NCI-H510A treated with DMSO at 0.1 percent for 48 hours (cell line): ENCODE measurements at places on chromosomes 11 and 22.
A peak's percentile ranks its signal among the peaks of the same experiment; 100 is the strongest.

- no peak for DNase-seq
These were observed 45.3 kb downstream of the CHRDL2 start for GRCh38 chr11:74685905-74686304.

DNA sequence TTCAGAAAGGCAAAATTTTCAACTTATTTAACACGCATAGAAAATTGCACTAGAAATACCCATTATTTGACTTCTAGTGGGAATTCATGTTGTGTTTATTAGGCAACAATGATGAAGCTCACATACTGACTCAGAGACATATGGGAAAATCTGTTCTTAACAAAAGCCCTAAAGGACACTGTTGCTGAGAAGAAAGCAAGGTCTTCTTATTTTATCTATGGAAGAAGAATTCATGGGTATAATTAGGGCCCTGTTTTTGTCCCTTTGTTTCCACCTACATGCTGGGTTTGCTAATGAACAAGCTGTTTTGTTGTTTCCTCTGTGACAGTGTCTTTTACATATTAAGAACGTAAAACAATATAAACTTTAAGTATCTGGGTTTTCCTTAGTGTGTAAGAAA, 606.7 kb upstream of the ARHGAP42 start:
- DNase-seq = no peak

DNA sequence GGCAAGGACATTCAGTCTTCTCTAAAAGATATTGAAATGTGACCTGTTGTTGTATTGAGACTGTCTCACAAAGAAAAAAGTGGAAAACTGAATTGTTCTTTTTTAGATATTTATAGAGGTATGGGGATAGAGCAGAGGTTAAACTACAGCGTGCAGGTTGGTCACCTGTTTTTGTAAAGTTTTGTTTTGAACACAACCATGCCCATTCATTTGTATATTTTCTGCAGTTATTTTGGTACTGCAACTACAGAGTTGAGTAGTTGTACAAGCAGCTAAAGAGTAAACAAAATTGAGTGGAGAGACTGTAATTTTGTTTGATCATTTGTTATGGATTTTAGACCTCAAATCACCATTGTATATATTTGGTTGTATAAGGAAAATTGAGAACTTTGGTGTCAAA, 11.3 kb downstream of the EED start:
- no peak for DNase-seq

DNA sequence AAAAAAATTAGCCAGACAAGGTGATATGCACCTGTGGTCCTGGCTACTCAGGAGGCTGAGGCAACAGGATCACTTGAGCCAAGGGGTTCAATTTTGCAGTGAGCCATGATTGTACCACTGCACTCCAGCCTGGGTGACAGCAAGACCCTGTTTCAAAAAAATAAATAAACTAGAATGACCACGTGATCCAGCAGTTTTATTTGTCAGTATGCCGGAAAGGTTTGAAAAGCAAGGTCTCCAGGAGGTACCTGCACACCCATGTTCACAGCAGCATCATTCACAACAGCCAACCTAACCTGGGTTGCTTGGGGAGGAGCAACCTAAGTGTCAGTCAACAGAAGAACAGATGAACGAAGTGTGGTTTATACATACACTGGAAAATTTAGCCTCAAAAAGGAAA, 78.7 kb upstream of the SEPTIN5 start:
- DNase-seq = no peak

DNA sequence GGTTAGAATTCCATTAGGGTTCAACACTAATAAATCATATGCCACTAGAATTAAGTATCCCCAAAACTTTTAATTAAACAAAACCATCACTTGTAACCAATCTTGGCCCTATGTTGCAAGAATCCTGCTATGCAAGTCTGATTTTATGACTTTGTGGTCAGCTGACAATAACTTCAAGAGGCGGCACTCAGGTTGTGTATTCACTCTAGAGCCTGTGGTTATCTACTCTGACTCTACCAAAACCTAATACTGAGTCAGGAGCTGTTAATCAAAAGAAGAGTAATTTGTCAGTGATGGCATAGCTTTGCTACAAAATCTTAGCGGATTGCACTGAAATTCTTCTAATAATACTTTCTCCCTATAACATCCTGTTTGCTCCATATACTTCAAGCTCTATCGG, 253.7 kb downstream of the AASDHPPT start:
- no peak for DNase-seq

- no peak for DNase-seq
These were observed 241.2 kb downstream of the CASP12 start for GRCh38 chr11:104657083-104657482.

DNA sequence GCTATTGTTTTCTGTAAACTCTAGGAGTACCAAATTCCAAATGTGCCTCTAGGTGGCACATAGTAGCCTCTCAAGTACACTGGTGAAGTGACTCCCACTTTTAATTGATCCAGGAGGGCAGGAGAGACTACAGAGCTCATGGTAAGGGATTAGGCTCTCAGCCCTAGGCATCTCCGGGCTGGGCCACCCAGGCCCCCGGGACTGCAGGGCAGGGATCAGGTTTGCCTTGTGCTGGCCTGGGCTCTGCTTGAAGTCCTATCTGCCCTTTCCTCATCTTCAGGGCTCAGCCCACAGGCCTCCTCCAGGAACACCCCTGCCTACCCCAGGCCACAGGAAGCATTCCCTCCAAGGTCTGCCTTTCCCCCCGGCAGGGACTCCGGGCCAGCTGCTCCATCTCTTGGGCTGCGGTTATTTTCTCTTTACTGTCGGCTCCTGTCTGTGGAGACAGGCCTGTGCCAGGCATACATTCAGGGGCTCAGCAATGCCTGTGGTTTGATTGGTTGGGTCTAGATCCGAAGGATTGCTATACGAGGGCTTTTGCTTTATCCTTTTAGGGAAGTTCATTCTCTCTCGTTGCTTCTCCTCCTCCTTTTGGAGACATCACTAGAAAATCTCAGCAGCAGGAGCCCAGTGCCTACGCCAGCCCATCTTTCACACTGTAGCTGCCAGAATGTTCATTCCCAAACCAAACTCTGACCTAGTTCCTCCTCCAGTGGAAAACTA, 32.8 kb downstream of the PARVA start:
- peak; percentile 5 for DNase-seq

DNA sequence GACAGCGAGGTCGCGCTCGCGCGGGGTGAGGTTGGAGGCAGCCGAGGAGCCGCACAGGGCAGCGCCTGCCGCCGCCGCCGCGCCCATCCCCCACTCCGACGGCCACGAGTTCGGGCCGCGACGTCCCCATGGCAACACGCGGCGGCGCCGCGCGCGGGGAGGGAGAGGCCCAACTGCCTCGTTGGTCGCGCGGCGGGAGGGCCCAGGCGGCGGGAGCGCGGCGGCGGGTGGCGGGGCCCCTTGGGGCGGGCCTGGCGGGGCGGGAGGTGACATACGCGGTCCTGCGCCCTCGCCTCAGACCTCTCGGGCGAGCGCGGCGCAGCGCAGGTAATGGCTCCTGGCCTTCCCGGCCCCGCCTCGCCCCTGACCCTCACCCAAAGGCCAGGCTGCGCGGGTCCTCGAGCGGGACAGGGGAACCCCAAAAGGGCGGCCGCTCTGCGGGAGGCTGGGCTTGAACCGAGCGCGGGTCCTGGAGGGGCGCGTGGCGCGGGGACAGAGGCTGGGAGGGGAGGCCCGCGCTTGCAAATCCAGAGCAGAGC, at the start of gene DEUP1:
DEUP1 (plus strand) TSS at position 297 of the 539 bp plus-strand sequence. CDS start 1,518 bp downstream, outside the sequence.
- DNase-seq = peak; percentile 66

GRCh38 chr22:45769569-45770210, 98.1 kb downstream of the ATXN10 start:
- DNase-seq = no peak

GRCh38 chr11:117830674-117831351, 6.3 kb upstream of the FXYD2 start:
- DNase-seq = no peak

DNA sequence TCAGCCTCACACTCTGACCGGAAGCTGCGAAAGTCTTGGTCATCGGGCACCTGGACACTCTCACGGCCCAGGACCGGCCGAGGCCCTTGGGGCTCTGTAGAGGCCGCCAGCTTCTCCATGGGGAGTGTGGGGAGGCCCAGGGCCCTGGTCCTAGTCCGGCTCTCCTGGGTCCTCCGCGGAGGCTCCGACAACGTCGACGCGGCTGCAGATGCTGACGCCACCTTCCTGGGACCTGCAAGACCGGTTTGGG, 12.9 kb downstream of the STARD10 start:
- peak; percentile 26 for DNase-seq

DNA sequence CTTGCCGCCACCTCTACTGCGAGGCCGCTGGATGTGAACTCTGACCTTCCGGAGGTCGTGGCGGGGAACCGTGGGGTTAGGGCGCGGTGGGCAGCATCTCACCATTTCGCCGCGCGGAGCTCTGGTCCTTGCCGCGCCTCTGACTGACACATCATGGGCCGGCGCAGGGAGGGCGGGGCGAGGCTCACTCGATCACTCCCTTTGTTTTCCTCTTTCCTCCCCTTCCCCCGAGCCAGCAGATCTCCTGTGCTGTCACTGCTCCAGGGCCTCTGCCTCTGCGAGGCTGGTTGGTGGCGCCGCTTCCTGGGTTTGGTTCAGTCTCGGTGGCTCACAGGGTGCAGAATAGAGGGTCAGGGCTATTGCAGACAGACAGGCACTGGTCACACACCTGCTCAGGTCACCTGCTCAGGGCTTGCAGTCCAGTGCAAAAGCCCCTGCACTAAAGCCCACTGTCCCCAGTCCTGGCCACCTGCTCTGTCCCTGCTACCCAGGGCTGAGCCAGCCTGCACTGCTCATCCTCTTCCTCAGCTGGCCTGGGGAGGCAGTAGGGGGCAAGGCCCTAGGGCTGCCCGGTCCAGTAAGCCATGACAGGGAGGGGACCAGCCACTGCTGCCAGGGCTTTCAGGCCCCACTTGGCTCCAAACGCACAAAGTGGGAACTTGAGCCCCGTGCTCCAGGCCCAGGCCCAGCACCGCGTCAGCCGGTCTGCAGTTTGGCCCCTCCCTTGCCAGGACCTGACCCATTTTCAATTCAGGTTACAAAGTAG, 36.2 kb downstream of the PISD start:
- peak; percentile 29 for DNase-seq

- DNase-seq = no peak
These were observed 45.5 kb upstream of the CRYBB3 start for GRCh38 chr22:25153961-25154666.

- DNase-seq = no peak
These were observed 14.4 kb upstream of the TBC1D10A start for GRCh38 chr22:30340911-30341685.

- no peak for DNase-seq
These were observed 227.6 kb upstream of the PITPNB start for GRCh38 chr22:28146401-28147314.

DNA sequence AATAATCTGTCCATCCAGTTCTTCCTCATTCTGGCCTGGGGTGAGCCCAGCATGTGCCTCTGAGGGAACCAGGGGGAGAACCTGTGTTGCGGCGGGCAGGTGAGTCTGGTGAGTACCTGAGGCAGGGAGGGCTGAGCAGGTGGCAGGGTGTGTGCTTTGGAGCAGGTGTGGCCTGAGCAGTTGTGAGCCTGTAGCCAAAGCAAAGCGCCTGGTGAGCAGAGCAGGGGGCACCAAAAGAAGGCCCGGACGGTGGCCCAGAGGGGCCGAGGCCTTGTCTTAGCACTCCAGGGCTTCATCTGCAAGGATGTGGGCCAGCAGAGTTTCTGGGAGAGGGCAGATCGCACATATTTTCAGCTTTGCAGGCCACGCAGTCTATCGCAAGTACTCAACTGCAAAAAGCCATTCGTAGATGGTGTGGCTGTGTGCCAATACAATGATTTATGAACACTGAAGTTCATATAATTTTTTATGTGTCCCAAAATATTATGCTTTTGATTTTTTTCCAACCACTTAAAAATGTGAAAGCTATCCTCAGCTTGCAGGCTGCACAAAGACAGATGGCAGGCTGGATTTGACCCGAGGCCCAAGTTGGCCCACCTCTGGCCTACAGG, 8.7 kb downstream of the GLB1L2 start:
- DNase-seq = no peak

DNA sequence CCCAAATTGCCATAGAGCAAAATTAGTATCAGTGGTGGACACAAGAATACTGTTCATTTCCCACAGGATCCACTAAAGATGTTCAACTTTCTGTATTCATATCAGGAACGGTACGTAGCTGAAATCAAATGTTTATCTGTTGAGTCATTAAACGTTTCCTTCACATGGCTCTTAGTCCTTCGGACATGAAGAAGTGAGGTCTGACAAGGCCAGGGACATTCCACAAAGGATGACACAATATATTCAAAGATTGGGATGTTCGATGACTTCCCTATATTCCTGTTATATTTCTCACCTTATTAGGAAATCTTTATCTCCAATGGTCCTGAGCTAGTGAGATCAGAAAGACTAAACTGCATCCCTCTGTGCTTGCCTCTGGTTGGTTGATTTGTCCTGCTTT, 129.0 kb downstream of the ETS1 start:
- DNase-seq = no peak

DNA sequence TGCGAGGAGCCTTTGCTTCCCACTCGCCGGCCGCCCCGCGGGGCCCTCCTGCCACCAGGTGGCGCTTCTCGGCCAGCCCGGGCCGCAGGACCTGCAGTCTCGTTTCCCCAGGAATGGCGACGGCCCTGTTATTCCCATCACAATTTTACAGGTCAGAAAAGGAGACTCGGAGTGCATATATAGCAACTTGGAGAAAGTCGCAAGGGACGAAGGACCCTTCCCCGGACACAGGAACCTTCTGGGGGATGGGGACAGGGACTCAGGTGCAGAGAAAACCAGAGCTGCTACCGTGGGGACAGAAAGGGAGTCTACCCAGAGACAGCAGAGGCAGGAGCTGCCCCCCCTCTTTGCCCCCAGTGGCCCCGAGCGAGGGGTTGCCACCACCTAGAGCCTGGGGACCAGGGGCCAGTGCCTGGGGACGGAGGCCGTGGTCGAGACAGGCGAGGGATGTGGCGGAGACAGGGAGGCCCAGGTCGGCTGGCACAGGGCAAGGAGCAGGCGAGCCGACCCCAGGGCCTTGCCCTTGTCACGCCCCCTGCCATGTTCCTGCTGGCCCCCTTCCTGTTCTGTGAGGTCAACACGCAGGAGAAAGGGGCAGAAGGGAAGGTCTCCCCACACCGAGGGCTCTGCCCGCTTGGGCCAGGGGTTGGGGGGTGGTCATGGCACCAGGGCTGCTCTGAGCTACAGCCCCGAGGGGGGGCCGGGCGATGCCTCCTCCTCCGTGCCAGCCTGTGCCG, 3.5 kb upstream of the KRTAP5-6 start:
- DNase-seq = no peak
